ENCODE measurements at places on chromosomes 2 and 18. TPM values are rescaled to one million over a fixed set of nuclear protein-coding genes. Genes with fewer than 3 reads are reported as not detected.

Gene PLB1
- 2.3 TPM for total RNA-seq

Gene SDC1
- total RNA-seq = 2.8 TPM

Gene ESPNL
- total RNA-seq = not detected

Gene LIMS2
- 111 TPM for total RNA-seq

Gene REG3A
- not detected for total RNA-seq

Gene TTL
- 27.8 TPM for total RNA-seq

Gene FHOD3
- 20.8 TPM for total RNA-seq

Gene GKN2
- not detected for total RNA-seq

Gene RBM44
- total RNA-seq = 0.59 TPM

Gene MC5R
- not detected for total RNA-seq

Gene LIMS4
- total RNA-seq = 7.3 TPM

Gene CABYR
- total RNA-seq = 0.84 TPM

Gene STPG4
- total RNA-seq = 1.4 TPM

Gene SCN7A
- 128 TPM for total RNA-seq

Gene CROCC2
- not detected for total RNA-seq

Gene MREG
- total RNA-seq = 3.9 TPM

Gene APCDD1
- total RNA-seq = 81.8 TPM

Gene TWSG1
- 60.1 TPM for total RNA-seq

Gene ASB18
- total RNA-seq = not detected

Gene FOXD4L1
- not detected for total RNA-seq

Gene GREB1L
- 5.1 TPM for total RNA-seq

Gene GDF7
- total RNA-seq = 20.0 TPM

Gene CXCR1
- total RNA-seq = 0.21 TPM

Gene FAM124B
- total RNA-seq = 9.2 TPM

Gene ABCG5
- not detected for total RNA-seq

Gene STON1
- 56.6 TPM for total RNA-seq

Gene PDE1A
- total RNA-seq = 47.3 TPM

Gene SERPINB5
- total RNA-seq = not detected

Gene SP140
- 1.8 TPM for total RNA-seq

Gene DGKD
- 6.5 TPM for total RNA-seq

Gene PSMA8
- total RNA-seq = not detected

Gene PRSS56
- total RNA-seq = not detected

Gene HNMT
- 21.8 TPM for total RNA-seq

Gene TEX44
- not detected for total RNA-seq

Gene SLC9A4
- 0.30 TPM for total RNA-seq
